Fibroblast of lung (primary cell): ENCODE measurements at places on chromosomes 7 and 10. TPM values are rescaled to one million over a fixed set of nuclear protein-coding genes. Genes with fewer than 3 reads are reported as not detected.

The MSS51 gene
- 0.43 and 0.78 TPM in 2 replicates for polyA plus RNA-seq

The AKR1C3 gene
- polyA plus RNA-seq: 18.8 and 36.3 TPM in 2 replicates

The CYP3A4 gene
- polyA plus RNA-seq: not detected in 2 replicates

GRCh38 chr7:111933609-111934008 lies 272.6 kb downstream of the DOCK4 start:
- peak; percentile 58 for DNase-seq

GRCh38 chr7:149669121-149669818 lies 104.1 kb downstream of the ZNF467 start:
- DNase-seq: no peak

GRCh38 chr10:60480865-60481563 lies 91.3 kb upstream of the ANK3 start:
- DNase-seq: peak; percentile 91

GRCh38 chr7:154867068-154867467 lies 135.9 kb downstream of the PAXIP1 start:
- no peak for DNase-seq

DNA sequence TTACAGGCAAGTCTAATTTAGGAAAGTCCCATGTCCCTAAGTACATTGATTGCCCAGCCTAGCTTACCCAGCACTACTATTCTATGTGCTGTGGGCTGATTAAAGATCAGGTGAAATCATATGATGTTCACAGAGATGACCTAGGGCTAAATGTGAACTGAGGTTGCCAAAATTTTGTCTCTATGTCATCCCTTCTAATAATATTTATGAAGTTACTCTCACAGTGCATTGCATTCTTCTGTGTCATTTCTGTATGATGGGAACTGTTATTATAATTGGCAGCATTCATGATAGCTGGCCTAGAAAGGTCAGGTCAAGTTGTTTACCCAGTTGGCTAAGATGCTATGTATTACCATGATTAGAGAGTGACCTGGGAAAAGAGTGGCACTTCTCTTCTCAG lies 2.8 kb upstream of the PDK4 start:
- DNase-seq: no peak

- DNase-seq: no peak
These were observed 81.0 kb downstream of the CELF2 start for GRCh38 chr10:11098666-11099065.

GRCh38 chr10:31395695-31396094 lies 76.7 kb downstream of the ZEB1 start:
- no peak for DNase-seq
